Urothelium cell line (cell line): ENCODE measurements at places on chromosomes 6 and 20.

- no peak for DNase-seq
Observed at GRCh38 chr6:106027758-106028157, 58.4 kb upstream of the PRDM1 start.

DNA sequence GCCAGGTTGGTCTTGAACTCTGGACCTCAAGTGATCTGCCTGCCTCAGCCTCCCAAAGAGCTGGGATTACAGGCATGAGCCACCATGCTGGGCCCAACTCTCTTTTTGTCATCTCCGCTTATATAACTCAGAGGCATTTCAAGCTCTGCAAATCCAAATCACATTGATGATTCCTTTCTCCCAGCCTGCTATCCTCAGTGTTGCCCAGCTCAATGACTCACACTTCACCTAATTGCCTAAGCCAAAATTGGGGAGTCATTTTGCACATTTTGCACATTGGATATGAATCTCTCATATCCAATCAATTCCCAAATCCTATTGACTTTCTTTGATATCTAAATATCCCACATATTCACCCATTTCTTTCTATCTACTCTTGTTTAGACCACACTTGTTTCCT is 3.9 kb downstream of the UTRN start:
- DNase-seq = no peak

DNA sequence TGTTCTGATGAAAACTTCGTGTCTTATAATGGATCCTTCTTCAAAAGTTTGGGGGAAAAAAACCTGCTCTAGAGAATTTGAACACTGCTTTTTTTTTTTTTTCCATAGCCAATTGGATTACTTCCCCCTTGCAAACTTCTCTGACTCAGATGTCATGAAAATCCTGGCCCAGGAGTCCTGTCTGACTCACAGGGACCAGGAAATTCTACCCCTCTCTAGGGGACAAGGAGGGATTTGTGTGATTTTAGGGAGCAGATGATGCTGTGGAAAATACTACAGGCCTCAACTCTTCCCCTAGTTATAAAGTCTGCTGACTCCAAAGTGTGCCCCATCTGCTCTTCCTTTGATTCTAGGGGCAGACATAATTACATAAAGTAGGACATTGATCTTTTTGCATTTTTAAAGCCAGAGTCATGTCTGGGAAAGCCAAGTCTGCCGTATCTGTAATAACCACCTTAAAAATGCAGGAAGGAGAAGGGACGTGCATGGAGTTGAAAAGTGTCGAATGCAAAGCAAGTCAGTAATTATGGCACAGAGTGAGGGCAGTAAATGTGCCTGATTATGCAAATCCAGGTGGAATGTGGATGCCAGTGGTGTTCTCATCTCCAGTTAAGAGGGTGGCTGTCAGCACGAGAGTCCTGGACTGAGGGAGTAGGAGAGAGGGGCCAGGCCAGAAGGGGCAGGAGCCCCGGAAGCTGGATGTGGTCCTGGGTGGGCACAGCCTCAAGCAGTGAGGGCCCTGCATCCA is 144.3 kb upstream of the SULF2 start:
- peak; percentile 91 for DNase-seq

DNA sequence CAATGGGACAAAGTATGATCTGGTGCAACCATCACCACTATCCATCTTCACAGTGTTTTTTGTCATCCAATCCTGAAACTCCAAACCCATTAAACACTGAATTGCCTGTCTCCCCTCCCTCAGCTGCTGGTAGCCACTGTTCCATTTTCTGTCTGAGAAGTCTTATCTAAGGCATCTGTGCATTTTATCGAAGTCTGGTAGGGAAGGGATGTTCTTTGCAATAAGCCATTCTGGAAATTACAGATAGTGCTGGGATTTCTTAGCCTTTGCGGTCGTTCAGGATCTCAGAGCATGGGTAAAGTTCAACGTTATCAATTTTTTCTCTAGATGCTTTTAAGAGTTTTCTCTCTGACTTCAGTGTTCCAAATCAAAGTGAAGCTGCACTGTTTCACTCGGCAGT is 24.1 kb downstream of the KIF25 start:
- DNase-seq = no peak

DNA sequence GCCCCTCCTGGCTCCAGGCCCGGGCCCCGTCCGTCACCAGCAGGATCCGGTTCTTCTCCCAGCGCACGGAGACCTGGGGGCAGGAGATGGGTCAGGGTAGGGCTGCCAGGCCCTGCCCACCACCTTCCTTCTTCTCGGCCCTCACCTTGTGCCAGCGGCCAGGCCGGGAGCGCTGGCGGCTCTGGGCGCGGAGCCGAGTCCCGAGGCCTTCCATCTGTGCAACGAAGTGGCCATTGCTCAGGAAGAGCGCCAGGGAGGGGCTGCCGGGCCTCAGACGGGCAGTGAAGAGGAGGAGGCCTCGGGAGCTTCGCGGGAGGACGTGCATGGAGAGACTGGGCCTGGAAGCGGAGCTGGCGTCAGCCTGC is 7.9 kb downstream of the ADRM1 start:
- no peak for DNase-seq

DNA sequence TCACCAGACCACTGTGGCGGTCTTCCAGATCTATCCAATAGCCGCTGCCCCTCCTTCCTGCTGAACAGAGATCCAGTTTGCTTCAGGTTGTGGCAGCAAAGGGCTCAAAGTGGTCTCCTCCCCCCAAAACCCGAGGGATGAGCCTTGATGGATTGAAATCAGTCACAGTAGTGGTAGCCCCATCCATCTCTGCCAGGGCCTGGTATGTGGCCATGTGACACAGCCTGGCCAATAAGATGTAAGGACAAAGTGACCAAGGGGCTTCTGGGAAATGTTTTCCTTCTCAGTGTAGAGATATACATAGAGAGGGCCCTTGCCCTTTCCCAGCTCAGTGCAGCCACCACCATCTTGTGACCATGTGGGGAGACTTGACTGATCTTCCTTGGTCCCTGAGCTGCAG is 4.1 kb upstream of the ARMC2 start:
- DNase-seq = no peak

- DNase-seq = no peak
Observed at GRCh38 chr6:20454204-20454824, 52.6 kb downstream of the E2F3 start.

- DNase-seq = peak; percentile 17
Observed at GRCh38 chr6:40419377-40419776, 167.8 kb downstream of the LRFN2 start.

DNA sequence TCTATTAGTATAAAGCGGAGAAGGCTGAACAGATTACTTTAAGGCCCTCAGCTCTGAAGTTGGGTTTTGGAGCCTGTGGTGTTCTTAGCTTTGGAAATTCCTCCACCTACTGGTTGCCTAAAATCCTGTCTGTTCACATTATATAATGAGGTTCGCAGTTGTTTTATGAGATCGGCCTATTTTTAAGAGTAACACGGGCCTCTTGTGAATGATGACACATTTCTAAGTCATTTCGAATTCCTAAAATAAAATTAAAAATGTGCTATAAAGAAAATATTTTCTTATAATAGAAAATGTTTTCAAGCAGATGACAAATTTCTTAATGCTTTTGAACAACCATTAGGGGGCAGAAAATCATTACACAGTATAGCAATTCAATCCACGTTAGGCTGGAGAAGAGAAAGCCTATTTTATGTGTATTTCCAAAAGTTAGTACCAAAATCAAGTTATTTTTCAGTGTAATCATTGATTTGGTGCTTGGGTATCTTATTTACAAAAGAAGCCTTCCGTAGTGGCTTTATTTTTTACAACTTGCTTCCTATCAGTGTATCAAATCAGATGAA is 15.8 kb upstream of the FAM8A1 start:
- DNase-seq = peak; percentile 57

- no peak for DNase-seq
Observed at GRCh38 chr20:22339946-22340345, 244.4 kb downstream of the FOXA2 start.

- DNase-seq = no peak
Observed at GRCh38 chr20:1273366-1273765, 7.3 kb downstream of the SNPH start.

GRCh38 chr6:170092826-170093225 is 198.1 kb downstream of the DLL1 start:
- DNase-seq = no peak

GRCh38 chr6:40810171-40810570 is 223.0 kb upstream of the LRFN2 start:
- no peak for DNase-seq

- DNase-seq = no peak
Observed at GRCh38 chr6:26475823-26476729, 18.3 kb downstream of the BTN2A1 start.

DNA sequence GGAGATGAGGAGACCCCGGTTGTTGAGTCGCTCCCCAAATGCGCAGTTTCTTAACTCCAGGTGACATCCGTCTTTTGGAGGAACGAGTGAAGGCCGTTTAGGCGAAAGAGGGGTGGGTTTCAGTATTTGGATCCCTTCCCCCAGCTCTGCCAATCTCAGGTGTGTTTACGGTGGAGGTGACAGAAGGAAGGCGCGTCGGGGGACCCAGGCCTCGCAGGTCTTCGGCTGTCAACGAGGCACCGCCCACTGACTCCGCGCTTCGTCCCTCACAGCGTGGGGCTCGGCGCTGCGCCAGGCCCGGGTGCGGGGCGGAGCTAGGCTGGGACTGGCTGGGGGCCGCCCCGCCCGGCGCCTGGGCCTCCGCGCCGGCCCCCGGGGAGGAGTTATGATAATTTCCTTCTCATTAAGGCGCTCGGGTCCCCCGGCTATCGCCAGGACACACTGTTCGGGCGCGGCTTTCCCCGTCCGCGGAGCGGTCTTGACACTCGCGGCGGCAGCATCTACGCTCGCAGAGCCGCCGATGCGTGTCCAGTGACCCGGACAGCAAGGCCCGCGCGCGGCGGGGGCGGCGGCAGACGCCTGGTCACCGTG is at the start of gene TFAP2C:
Gene TFAP2C (plus strand): TSS at position 434 of the 591 bp plus-strand sequence. CDS start 239 bp downstream, outside the sequence.
- DNase-seq = no peak

DNA sequence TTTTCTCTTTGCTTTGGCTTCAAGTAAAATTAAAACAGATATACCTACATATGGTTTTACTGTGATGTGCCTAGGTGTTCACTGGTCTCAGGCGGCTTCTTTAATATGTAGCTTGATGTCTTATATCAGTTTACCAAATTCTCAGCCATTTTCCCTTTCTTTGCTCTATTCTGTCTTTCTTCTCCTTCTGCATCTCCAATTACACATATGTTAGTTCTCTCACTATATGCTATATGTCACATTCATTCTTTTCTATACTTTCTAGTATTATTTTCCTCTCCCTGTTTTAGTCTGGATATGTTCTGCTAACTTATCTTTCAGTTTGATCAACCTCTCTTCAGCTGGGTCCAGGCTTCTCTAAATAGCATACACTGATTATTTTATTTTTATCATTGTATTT is 14.4 kb upstream of the WFDC8 start:
- no peak for DNase-seq

DNA sequence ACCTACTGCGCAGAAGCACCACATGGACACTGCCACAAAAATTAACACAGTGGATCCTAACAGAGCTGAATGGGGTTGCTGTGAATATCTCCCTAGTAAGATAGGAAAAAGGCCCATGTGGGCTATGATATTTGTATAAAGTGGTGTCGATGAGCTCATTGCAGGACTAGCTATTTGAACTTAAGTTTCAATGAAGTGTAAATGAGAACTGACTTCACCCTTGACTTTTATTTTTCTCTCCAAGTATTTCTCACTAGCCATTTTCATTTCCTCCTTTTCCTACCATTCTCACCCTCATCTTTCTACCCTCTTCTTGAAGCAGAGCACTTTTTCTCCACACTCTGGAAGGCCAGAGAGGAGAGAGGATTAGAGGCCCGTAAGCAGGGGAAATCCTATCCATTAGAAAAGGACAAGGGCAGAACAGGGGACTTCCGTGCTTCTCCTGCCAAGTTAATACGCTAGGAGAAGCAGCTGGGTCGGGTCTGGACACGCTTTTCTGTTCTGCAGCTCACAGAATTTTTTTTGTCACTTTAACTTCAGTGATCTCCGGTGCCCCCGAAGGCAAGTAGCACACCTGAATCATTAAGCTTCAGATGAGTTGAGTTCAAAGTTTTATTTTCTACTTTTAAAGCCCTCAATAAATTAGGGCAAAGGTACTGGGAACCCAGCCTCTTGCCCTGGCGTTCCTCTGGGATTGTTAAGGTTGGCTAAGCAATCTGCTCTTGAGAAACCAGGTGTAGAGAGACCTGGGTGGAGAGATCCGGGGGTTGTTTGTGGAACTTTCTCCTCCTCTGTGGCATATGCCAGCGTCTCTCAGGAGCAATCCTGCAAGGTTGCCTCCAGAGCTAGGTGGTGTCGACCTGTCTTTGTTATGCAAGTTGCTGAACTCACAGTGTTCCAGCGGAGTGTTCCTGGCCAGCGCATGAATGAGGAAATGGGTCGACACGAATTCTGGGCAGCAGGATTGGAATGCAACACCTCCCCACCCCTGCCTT is 56.2 kb upstream of the ARID1B start:
- DNase-seq = no peak

DNA sequence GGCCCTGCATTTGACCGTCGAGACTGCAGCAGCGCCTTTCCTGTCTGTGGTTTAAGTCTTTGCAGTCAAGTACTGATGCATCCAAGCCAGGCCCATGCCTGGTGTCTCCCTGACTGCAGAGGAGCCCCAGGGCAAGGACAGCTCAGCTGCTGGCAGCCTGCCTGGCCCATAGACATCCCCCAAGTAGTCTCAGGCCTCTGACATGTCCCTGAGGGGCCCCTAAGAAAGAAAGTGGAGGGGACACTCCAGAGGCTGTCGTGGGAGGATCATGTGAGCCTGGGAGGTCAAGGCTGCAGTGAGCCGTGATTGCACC is 18.0 kb downstream of the HRH3 start:
- no peak for DNase-seq

DNA sequence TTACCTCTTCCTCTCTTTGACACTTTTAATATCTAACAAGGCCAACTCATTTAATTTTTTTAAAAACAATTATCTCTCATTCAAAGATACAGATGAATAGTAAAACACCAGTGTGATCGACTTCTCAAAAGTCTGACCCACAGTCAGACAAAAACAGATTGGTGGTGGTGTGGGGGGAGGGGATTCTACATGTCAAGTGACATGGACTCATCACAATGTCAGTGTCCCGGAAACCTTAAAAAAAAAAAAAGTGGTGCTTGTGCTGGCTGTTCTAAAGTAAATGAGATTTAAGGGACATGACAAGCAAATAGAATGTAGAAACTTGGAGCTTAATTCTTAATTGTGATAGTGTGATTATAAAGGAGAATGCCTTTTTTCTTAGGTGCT is 16.3 kb upstream of the RFPL4B start:
- no peak for DNase-seq

DNA sequence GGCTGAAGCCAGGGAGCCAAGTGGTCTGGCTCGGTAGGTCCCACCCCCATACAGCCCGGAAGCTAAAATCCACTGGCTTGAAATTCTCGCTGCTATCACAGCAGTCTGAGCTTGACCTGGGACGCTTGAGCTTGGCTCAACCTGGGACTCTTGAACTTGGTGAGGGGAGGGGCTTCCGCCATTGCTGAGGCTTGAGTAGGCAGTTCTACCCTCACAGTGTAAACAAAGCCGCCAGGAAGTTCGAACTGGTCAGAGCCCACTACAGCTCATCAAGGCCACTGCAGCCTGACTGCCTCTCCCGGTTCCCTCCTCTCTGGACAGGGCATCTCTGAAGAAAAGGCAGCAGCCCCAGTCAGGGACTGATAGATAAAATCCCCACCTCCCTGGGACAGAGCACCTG is 1337.7 kb downstream of the HACE1 start:
- no peak for DNase-seq

GRCh38 chr6:158631678-158632537 is 12.6 kb downstream of the DYNLT1 start:
- DNase-seq = peak; percentile 24

- no peak for DNase-seq
Observed at GRCh38 chr6:52671676-52672075, 763 bp downstream of the TMEM14A start.
